ENCODE measurements at places on chromosomes 11 and 22.

- no peak for DNase-seq
These were observed 233.4 kb downstream of the ST3GAL4 start for GRCh38 chr11:126588630-126589491.

DNA sequence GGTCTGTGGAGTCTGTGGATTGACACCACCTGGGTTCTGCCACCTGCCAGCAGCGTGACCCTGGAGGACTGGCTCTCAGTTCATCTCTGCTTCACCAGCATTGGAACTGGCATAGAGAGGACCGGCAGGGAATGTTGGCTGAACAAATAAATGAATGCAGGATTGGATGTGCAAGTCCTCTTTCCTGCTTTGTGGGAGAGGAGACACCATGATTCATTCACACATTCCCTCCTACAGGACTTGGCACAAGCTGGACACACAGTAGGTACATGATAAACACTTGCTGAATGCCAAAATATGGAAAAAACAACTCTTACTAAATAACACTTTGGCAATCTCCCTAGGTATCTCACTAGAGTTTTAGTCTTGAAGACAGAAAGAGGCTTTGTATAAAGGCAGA lies 116.6 kb upstream of the NARS2 start:
- no peak for DNase-seq

DNA sequence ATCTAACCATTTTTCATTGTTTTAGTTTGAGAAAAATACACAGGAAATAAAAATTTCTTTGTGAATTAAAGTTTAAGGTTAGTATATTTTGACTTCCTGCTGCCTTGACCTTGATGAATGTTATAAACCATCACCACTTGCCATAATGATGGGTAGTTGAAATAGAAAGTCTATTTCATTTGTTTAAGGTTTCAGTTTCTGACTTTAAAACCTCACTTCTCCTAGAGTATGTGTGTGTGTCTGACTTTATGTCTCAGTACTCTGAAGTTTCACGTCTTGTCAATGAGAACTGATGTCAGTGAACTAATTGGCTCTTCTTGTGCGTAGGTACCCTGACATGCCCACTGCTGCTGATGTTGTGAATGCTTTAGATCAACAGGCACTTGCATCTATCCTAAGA lies 188.2 kb downstream of the METTL15 start:
- no peak for DNase-seq

- peak; percentile 7 for DNase-seq
These were observed 459.0 kb downstream of the SOX6 start for GRCh38 chr11:15897211-15897960.

DNA sequence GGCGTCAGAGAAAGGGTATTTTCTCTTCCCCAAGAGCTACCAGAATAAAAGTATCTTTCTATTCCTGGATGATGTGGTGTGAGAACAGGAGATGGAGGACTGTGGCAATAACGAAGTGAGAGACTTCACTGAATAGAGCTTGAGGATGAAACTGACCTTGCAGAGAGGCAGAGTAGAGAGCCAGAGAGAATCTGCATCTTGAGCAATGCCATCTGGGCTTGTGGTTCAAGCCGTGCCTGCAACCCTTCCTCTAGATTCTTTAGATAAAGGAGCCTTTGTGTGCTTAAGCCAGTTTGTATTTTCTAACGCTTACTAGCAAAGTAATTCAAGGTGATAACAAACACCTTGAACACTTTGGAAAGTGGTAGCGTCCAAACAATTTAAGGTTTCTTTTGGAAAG lies 2.2 kb downstream of the ME3 start:
- no peak for DNase-seq

GRCh38 chr22:22840780-22841179 lies 46.8 kb upstream of the IGLL5 start:
- no peak for DNase-seq

DNA sequence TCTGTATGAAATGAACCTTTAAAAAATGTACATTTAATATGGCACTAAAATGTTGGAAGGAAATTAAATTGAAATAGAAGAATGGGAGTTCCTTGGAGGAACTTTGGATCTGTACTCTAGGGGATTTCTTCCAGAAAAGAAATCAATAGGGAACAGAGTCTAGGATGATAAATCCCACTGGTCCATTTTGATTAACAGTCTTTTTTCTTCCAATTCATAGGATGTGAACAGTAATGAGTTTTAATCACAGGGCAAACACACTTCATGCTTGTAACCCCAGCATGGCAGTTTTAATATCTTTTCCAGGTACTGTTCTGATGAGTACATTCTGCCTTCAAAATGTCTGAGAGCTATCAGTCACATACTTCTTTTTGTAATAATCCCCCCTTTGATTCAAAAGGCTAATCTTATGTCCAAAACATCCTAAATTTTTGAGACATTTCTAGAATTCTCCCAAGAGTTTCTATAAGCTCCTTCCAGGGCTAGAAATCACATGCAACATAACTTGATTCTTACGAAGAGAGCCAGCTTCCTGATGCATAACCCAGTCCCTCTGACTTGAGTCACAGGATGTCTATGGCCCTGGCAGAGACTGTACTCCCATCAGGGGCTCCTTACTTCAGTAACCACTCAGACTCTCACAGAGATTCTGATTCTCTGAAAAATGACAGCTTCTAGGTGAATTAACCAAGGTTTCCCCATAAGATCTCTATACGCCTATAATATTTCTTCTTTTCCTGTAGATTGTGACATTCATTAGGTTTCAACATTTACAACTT lies 112.9 kb downstream of the SLC36A4 start:
- no peak for DNase-seq

- no peak for DNase-seq
These were observed 24.8 kb upstream of the POU2AF2 start for GRCh38 chr11:111220721-111221120.

GRCh38 chr11:71476926-71477640 lies 24.1 kb downstream of the NADSYN1 start:
- DNase-seq, result no peak

DNA sequence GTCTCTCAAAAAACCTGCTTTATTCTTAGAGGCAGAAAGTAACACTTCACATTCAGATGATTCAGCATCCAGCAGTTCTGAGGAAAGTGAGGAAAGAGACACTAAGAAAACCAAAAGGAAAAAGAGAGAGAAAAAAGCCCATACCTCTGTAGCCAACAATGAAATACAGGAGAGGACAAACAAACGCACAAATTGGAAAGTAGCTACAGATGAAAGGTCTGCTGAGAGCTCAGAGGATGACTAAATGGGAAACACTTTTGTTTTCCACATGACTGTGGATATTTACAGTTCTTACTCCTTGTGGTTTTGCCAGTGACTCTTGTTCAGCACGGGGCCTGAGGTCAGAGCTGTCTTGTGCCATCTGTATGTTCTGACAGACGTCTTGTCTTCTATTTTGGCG lies 3.8 kb downstream of the TIMM8B start:
- DNase-seq, result no peak

- no peak for DNase-seq
These were observed 13.2 kb upstream of the ADA2 start for GRCh38 chr22:17232406-17232805.

DNA sequence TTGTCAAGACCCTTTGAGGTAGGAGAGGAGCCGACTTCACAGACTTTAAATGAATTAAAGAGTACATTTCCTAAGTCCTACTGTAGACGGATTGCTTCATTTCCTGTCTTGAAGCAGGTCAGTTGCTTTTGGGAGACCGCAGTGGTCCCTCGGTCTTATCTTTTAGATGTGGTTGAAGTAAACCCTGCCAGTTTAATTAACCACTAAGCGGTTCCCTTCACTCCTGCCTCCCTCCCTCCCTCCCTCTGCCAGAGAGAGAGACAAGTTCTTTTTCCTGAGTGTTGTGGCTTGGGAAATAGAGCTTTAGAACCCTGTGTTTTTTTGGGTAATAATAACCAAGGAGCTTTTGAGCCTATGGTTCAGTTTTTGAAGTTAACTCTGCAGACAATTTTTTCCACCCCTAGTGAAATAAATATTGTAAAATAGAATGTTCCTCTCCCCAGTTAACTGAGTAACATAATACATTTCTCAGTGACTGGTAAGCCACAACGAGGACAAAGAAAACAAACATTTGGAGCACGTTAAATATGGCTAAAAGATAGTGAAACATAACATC lies 147.5 kb downstream of the LDLRAD3 start:
- DNase-seq, result peak; percentile 13

- no peak for DNase-seq
These were observed 25.9 kb upstream of the POU2AF3 start for GRCh38 chr11:111272420-111272819.

- DNase-seq, result no peak
These were observed 18.3 kb downstream of the SLC5A12 start for GRCh38 chr11:26703411-26704191.

DNA sequence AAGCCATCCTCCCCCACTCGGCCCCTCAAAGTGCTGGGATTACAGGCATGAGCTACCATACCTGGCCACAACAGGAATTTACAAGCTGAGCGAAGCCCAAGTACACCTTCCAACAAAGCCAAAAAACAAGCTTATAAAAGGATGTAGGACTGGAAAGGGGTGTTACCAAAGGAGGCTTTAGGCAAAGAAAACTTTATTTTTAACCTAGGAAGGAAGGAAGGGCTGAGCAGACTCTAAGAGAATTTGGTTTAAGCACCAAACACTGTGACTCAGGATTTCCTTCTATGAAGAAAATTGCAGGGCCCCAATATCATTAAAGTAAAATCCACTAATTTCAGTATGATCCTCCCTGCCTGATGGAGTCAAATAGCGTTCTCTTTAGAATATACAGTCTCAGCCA lies 12.1 kb downstream of the DENND5A start:
- no peak for DNase-seq

- DNase-seq, result no peak
These were observed 64.7 kb downstream of the KCNQ1 start for GRCh38 chr11:2509481-2510001.

DNA sequence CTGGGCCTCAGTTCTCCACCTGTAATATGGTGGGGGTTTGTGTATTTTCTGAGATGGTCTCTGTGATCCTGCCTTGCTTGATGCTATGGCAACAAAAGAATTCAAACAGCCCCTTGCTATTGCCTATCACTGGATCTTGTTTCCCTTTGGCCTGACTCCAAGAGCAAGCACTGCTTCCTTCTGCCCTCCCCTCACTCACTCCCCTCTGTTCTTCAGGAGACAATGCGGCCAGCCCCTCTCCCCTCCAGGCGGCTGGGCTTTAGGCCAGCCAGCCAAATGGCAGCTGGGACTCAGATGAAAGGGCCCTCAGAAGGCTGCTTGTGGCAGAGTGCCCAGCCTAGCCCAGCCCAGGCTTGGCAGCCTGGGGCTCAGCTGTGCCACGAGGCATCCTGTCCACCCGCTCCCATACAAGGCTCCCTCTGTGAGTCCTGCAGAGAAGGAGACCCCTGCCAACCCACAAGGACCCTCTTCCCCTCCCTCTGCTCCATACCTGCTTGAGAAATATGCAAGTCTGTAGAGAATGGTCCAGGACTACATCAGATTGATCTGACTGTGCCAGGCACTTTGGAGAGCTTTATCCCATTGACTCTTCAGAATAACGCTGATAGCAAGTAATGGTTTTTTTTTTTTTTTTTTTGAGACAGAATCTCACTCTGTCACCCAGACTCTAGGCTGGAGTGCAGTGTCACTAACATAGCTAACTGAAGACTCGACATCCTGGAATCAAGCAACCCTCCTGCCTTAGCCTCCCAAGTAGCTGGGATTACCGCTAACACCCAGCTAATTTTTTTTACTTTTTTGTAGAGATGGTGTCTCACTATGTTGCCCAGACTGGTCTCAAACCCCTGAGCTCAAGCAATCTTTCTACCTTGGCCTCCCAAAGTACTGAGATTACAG lies 7.6 kb upstream of the KCTD14 start:
- DNase-seq, result no peak

GRCh38 chr11:85679576-85679975 lies 6.4 kb downstream of the CCDC89 start:
- no peak for DNase-seq

- DNase-seq, result no peak
These were observed 570.3 kb downstream of the MN1 start for GRCh38 chr22:27231266-27231665.

DNA sequence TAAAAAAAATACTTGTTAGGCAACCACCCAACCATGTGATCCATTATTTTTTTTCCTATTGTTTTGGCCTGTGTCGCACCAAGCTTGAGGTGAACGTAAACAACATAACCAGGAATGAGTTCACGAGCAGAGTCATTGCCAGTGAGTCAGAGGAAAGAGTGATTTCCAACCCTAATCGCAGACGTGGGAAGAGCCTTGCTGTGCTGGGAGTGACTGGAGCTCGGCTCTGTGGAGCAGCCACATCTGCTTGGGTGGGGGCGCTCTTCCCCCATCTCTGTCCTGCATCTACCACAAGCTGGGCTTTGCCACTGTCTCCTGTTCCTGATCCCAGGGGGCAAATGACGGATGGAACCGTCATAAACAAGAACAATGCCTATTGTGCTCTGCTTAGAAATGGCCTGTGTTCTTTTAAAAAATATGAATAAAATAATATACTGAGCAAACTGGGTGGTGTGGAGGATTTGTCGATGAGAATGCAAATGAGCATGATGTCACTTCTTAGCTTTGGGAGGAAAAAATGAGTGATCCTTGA lies 210.0 kb downstream of the KIRREL3 start:
- DNase-seq, result peak; percentile 88

GRCh38 chr22:36399472-36399778 lies 11.7 kb upstream of the MYH9 start:
- DNase-seq, result no peak

DNA sequence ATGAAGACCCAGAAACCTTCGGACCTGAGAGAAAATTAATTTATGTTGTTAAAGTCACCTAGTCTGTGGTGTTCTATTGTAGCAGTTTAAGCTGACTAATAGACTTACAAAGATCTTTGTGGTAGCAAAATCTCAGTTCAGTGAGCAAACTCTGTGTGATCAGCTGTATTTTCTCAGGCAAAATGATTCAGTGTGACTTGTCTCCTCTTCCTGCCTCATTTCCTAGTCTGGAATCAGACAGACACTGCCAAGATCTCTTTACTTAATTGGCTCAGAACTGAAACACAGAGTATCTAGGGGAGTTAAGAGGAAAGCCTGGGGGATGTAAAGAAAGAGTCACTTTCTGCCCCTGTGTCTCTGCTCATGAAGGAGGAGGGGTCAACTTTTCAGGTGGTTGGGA lies 564.7 kb downstream of the KCNA4 start:
- DNase-seq, result no peak

DNA sequence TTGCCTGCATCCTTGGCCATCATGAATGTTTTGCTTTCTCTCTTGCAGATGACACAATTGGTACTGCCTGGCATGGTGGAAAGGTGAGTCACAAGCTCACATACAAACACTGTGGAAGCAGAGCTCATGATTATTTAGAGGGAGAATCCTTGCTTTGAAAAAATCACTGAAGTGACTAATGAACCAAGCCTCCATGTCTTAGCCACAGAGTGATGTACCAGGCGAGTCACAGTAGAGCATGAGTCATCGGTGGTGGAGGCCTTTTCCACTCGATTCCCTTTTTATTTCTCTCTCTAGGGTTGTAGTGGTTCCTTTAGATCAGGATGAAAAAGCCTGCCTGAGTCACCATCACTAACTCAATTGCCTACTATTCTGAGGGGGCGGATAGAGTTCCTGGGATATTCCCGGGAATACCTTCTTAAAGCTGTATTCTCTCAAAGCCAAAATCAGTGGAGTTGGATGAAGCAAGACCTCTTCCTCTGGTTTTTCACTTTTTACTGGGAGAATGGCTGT lies 49.6 kb upstream of the ALKBH3 start:
- peak; percentile 98 for DNase-seq

Data from AG04450 (cell line).